ENCODE measurements at places on chromosomes 3 and 15. TPM values are rescaled to one million over a fixed set of nuclear protein-coding genes. Genes with fewer than 3 reads are reported as not detected.

- no peak for DNase-seq
Measured at GRCh38 chr15:57220205-57220604, 156.1 kb upstream of the CGNL1 start.

GRCh38 chr15:69359722-69360121 lies 54.4 kb upstream of the KIF23 start:
- DNase-seq, result no peak

DNA sequence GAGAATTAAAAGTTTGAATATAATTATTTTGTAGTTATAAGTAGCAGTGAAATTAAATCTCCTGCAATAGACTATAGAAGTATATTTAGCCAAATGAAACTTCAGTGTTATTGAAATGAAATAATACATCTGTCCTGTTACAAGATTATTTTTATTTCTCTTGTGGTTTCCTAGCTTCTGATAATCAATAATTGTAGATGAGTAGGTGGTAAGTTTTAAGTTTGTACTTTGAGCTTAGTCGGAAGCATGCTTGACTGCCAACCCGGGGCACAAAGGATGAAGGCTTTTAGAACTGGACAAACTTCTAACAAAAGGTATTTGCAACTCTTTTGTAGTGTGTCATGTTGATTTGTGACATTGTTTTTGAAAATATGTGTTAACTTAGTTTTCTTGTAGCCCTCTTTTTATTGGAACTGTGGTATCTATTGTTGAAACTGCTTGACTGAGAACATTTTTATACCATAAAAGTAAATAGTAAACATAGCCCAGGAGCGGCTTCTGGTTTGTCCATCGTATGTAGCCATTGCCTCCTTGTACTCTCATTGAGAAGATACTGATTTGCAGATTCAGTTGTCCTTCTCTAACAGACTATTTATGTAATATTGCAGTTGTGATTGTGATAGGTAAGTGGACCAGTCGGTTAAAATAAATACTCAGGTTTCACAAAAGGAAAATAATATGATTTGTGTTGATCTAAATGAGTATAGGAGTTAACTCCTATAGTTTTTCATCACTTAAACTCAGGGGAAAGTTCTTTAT lies 2.9 kb downstream of the CTNNB1 start:
- DNase-seq, result no peak

GRCh38 chr15:74787251-74788041 lies 5.6 kb downstream of the CSK start:
- DNase-seq, result no peak

DNA sequence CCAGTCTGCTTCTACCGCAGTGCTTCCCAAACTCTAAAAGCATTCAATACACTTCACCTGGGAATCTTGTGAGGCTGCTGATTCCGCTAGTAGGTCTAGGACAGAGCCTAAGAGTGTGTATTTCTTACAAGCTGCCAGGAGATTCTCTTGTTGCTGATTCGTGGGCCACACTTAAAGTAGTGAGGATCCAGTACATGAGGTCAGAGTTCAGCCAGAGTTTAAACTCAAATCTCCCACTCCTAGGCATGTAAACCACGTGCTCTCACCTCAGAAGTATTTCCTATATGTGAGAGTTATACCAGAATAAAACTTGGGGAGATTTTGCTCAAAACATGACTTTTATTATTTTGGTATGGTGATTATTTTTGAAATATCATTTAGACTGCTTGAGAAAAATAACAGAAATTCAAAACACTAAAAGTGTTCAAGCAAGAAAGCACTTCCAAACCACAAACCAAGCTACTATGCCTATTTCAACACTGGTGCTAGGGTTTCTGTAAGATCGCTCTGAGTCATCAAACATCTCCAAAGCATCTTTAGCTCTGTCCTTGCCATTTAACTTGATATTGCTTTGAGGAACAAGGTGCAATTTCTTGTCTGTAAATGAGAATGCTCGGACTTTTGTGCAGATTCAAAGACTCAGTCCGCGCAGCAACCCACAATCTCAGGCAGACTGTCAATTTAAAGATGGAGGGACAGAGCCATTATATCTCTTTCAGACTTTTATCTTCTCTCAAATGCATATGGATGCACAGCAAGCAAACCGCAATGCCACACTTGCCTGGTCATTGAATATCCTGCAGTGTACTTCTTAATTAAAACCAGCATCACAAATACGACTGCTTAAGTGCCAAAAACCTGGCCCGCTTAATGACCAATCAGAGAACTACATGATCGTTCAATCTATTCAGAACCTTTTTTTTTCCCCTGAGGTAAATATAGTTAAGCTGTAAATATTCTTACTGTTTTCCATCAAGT lies 59.8 kb downstream of the AGTR1 start:
- no peak for DNase-seq

The ZIC1 gene
- total RNA-seq, result not detected

GRCh38 chr15:99155961-99156443 lies 51.1 kb downstream of the SYNM start:
- DNase-seq, result no peak

- no peak for DNase-seq
Measured at GRCh38 chr15:83837945-83838571, 184.1 kb downstream of the ADAMTSL3 start.

- no peak for DNase-seq
Measured at GRCh38 chr3:128648940-128649663, 1.5 kb downstream of the RPN1 start.

- no peak for DNase-seq
Measured at GRCh38 chr3:7700539-7700938, 801.1 kb upstream of the LMCD1 start.

The NPAP1 gene
- total RNA-seq, result not detected

The GATM gene
- total RNA-seq, result 184 TPM

The CKMT1B gene
- 45.3 TPM for total RNA-seq

The PLD1 gene
- total RNA-seq, result 49.0 TPM

DNA sequence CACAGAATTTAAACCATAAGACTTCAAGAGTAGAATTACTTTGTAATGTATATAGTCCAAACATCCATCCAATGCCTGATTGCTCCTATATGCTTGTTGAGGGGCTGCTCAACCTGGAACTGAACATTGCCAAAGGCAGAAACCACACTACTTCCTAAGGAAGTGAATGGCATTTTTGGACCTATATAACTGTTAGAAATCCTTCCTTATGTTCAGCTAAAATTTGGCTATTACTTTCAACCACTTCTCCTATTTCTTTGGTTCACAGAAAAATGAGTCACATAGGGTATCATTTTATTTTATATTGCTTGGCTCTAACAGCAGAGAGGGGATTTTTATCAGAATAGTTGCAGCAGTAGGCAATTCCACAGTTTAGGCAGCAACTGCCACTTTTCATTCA lies 342.1 kb downstream of the SLC9A9 start:
- no peak for DNase-seq

GRCh38 chr15:40879609-40880008 lies 5.6 kb upstream of the RHOV start:
- DNase-seq, result no peak

- DNase-seq, result no peak
Measured at GRCh38 chr3:113234688-113235260, 23.4 kb downstream of the BOC start.

DNA sequence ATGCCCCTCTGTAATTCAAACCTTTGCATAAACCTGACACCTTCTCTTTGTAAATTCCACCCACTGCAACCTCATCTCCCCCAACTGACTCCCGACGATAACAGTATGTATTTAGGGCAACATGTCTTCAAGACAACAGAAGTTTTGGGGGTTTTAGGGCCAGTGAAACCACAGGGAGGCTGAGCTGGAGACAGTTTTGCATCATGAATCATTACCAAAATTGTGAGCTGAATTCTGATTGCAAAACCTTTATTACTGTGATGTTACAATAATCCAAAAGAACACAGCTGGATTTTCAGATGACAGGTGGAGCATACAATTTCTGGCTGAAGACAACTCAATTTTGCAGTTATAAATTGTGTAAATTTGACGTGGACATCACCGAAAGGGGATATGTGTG lies 281.3 kb upstream of the TTC14 start:
- DNase-seq, result no peak

GRCh38 chr15:28026764-28027713 lies 72.1 kb downstream of the OCA2 start:
- no peak for DNase-seq

GRCh38 chr3:107416886-107417285 lies 39.6 kb downstream of the CCDC54 start:
- no peak for DNase-seq

GRCh38 chr3:104628185-104628789 lies 738.4 kb upstream of the ALCAM start:
- DNase-seq, result no peak

- DNase-seq, result no peak
Measured at GRCh38 chr15:81888748-81889484, 156.9 kb downstream of the MEX3B start.

GRCh38 chr15:58535894-58536293 lies 104.1 kb downstream of the LIPC start:
- DNase-seq, result no peak

- no peak for DNase-seq
Measured at GRCh38 chr3:4799266-4800256, 179.7 kb upstream of the BHLHE40 start.

The NAALADL2 gene
- 9.1 TPM for total RNA-seq

The ANKRD63 gene
- not detected for total RNA-seq

DNA sequence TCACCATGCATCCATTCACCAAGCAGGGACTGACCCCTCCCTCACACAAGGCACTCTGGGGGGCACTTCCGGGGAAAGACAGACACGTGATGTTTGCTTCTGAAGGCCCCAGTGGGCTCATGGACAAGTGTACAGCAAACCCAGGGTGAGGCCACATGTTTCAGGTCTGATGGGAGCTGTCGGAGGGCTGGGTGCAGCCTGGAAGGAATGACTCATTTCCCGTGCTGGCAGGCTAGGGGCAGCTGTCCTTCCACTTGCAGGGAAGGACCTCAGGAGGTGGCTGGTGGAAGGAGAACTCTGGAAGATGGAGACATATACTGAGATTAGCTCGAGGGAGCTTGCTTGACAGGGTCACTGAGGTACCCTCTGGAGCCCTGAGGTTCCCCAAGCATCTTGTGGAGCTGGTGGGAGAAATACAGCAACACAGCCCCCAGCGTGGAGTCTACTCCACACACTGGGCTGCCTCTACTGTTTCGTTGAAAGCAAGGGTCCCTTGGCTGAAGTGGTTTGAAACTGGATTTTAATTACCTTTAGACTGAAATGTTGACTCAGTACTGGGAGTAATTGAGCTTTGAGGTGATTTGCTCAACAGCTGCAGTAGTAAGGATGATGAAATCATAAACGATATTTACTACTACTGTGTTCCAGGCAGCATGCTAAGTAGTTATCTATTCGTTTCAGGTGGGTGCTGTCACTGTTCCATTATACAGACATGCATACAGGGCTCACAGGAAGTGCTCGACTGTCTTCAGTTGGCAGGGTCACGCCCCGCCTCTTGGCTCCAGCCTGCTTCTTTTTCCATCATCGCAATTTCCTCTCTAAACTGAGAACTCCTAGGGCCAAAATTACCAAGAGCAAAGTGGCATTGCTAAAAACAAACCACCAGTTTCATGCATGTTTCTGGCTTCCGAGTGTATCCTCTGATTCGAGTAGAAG lies 230.4 kb downstream of the ADAMTS17 start:
- DNase-seq, result peak; percentile 78

The ACAP2 gene
- 53.2 TPM for total RNA-seq

DNA sequence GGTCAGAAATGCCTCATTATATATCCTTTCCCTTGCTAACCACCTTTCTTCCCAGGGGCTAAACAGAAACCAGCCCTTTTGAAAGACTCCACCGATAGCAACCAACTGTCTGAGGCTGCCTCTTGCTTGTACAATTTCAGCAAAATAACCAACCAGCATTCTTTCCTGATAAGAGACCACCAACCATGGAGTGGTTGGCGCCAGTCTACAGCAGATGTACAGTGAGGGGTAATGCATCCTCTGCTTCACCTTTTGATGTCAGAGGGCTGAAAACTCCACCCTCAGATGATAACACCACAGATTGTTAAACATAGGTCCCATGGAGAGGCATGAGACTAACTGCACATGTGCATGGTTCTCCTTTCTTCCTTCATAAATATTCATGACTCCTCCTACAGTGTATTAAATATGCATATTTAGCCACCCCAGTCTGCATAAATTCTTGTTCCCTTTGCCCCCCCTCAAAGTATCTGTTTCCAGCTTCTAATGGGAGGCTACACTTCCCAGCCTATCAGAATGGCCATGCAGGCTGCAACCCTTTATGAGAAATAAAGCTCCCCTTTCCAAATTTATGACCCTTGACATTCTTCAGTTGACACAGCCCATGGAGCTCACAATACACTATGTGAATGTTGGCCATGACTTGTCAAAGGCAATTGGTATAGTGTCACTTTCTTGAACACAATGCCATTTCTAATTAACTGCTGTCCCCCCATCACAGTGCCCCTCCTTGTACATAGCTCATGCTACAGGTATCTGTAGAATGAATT lies 48.3 kb downstream of the GABRB3 start:
- no peak for DNase-seq

DNA sequence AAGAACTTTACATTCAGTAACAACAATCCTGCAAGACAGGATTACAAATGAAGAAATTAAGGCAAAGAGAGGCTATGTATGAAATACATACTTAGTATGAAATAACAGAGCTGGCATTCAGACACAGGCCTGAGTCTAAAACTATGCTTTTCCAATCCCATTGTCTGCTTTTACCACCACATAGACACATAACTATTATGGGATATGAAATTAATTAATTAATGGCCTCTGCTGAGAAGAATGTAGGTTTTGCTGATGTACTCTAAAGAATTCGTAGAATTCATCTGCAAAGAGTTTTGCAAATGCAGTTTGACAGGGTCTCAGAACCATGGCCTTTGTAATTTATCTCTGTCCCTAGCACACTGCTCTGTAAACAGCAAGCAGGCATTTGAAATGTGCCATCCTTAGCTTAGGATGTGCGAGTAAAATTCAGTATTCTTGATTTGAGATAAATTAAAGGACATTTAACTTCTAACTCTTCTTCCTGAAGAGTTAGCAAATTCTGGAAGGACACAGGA lies 54.5 kb upstream of the BOC start:
- no peak for DNase-seq

The GOLGA6L7 gene
- total RNA-seq, result not detected

The PAQR5 gene
- total RNA-seq, result 2.5 TPM

DNA sequence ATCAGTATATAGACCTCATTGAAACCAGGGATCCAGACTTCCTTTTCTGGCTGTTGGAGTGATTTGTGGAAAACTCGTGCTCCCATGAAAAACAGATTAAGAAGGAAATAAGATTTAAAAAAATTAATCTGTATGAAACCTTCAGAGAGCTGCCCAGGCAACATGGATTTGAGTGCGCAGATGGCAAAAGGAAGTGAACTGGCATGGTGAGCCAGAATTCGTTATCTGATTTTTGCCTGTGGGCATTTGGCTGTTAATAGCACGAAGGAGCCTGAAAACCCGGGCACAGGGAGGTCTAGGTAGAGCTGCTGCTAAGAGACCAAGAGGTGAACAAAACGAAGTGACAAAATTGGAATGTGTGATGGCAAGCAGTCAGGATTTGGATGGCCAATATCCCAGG lies 19.1 kb upstream of the SPINK8 start:
- DNase-seq, result no peak

The DPPA2 gene
- total RNA-seq, result not detected

- no peak for DNase-seq
Measured at GRCh38 chr15:92638291-92638708, 17.3 kb downstream of the FAM174B start.

Data from suprapubic skin (tissue), 4 donors.